ENCODE measurements at places on chromosomes 3 and 15.

DNA sequence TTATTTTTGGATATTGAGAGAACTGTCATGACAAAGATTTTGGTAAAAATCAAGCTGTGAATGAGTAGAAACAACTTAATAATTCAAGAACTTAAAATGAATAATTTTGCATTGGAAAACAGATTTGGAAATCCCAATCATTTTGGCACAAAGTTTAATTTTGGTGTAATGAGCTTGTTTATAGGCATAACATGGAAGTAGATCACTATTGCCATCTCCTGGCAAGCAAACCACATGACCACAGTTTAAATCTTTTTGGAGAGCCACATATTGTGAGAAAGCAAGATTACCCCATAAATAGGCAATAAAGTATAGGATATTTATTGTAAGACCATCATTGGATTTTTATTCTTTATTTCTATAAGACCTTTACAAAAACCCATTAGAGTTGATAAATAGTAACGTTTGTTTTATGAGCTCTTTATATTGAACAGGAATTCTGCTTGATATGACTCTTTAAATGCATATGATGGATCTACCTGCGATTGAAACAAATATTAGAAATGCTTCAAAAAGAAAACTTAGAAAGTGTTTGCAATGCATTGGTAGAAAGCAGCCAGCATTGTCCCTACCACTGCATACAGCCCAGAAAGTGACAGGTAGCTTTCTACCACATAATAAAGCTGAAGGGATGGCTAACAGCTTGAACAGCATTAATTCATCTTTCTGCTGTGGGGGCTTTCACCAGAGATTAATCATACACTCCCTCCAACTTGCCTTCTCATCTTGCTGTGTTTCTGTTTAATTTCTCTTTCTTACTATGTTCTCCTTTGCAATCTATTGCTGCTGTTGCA lies 766.8 kb downstream of the TBL1XR1 start:
- no peak overlapping the region for H3K27ac ChIP-seq
- no peaks in the 10 kb centered on the region for H3K4me1 ChIP-seq
- DNase-seq: no peak
- no peaks in the 10 kb centered on the region for H3K36me3 ChIP-seq
- H3K4me3 ChIP-seq: no peak overlapping the region

- DNase-seq: no peak
- no peak overlapping the region for H3K27ac ChIP-seq
- no peaks in the 10 kb centered on the region for H3K4me1 ChIP-seq
- no peak overlapping the region for H3K4me3 ChIP-seq
These were observed 19.3 kb upstream of the NTRK3 start for GRCh38 chr15:88275804-88276203.

- H3K27me3 ChIP-seq: no peaks in the 10 kb centered on the region
- DNase-seq: no peak
- no peaks in the 10 kb centered on the region for H3K4me1 ChIP-seq
- H3K36me3 ChIP-seq: no peaks in the 10 kb centered on the region
These were observed 660.8 kb upstream of the UBE2E2 start for GRCh38 chr3:22542311-22542710.

DNA sequence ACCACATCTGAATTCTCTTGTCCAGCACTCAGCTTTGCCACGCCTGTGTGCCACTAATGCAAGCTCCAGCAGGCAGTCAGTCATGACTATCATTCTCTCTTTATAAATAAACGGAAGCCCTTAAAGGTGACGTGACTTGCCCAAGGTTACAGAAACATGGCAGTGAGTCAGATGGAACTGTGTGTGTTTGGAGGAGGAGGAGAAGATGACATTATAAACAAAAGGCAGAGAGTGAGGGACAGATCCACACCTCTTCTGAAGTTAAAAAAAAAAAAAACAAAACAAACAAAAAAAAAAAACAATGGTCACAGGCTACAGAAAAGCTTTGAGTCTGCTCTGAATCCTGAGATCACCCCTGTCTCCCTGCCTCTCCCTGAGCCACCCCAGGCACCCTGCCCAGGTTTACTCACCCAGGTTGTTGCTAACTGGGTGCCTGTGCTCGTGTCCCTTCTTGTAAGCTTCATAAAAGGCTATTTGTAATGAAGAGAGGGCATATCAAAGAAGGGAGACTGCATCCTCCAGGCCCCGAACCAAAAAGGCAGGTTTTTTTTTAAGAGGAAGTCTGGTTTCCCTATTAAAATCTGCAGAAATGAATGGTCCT lies 119.7 kb upstream of the PHLDB2 start:
- no peak overlapping the region for H3K27ac ChIP-seq
- no peaks in the 10 kb centered on the region for H3K36me3 ChIP-seq
- no peaks in the 10 kb centered on the region for H3K27me3 ChIP-seq
- no peaks in the 10 kb centered on the region for H3K4me1 ChIP-seq

- no peak overlapping the region for H3K4me3 ChIP-seq
- DNase-seq: no peak
- peaks cover 40% of the 10 kb centered on the region for H3K36me3 ChIP-seq
These were observed 76.2 kb downstream of the PCCB start for GRCh38 chr3:136326316-136326715.

- no peaks in the 10 kb centered on the region for H3K4me1 ChIP-seq
- no peak for DNase-seq
- no peaks in the 10 kb centered on the region for H3K27me3 ChIP-seq
- H3K36me3 ChIP-seq: no peaks in the 10 kb centered on the region
- no peak overlapping the region for H3K27ac ChIP-seq
- H3K4me3 ChIP-seq: no peak overlapping the region
These were observed 469.5 kb downstream of the CNTN4 start for GRCh38 chr3:2568156-2568555.

- H3K36me3 ChIP-seq: no peaks in the 10 kb centered on the region
- peaks cover 3% of the 10 kb centered on the region for H3K4me1 ChIP-seq
- no peaks in the 10 kb centered on the region for H3K27me3 ChIP-seq
- DNase-seq: no peak
- no peak overlapping the region for H3K4me3 ChIP-seq
These were observed 5.6 kb downstream of the RTP3 start for GRCh38 chr3:46503200-46503874.

- peaks cover 13% of the 10 kb centered on the region for H3K36me3 ChIP-seq
- no peak for DNase-seq
- H3K27me3 ChIP-seq: no peaks in the 10 kb centered on the region
- H3K4me1 ChIP-seq: no peaks in the 10 kb centered on the region
- no peak overlapping the region for H3K27ac ChIP-seq
- no peak overlapping the region for H3K4me3 ChIP-seq
These were observed 121.3 kb downstream of the GHSR start for GRCh38 chr3:172326993-172327392.

DNA sequence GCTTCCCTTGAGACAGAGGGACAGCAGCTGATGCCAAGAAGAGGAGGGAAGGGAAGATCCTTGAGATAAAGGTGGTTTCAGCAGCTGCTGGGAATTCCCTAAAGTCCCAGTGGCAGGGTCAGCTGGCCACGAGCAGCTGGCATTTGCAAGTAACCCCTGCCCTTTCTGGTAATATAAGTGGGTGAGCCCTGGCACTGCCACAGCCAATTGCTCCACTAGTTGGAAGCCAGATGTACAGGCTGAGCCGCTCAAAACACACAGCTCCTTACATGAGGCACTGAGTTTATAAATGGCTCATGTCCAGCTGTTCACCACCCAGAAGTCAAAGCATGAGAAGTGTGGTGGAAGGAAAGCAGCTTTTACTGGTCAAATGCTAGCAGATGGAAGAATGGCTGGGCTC lies 35.4 kb downstream of the PRR20G start:
- DNase-seq: no peak
- H3K27ac ChIP-seq: no peak overlapping the region
- no peaks in the 10 kb centered on the region for H3K36me3 ChIP-seq
- H3K4me1 ChIP-seq: no peaks in the 10 kb centered on the region

DNA sequence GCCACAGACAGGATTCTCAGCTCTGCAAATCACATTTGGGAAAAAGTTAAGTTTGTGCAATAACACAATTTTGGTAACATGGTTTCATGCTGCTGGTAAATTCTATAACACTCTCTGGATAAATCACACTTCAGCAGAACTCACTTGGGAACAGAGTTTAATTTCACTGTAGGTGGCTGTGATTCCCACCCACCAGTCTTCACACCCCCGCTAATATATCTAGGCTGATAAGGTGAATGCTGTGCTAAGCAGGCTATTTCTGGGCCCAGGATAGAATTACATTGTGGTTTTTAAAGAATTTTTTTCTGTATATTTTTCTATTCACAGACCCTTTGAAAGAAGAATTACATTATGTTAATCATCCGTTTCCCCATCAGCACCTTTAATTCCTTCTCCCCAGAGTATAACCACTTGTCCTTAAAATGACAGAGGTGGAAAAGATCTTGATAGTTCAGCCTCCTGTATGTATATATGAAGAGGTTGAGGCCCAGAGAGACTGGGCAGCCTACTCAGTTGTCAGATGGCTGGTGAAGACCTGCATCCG lies 22.9 kb downstream of the MAP2K1 start:
- DNase-seq: no peak
- H3K4me1 ChIP-seq: peaks cover 66% of the 10 kb centered on the region
- H3K27me3 ChIP-seq: no peaks in the 10 kb centered on the region
- peaks cover 6% of the 10 kb centered on the region for H3K36me3 ChIP-seq

GRCh38 chr15:73956743-73957135 lies 30.5 kb downstream of the LOXL1 start:
- H3K4me3 ChIP-seq: no peak overlapping the region
- no peaks in the 10 kb centered on the region for H3K27me3 ChIP-seq
- no peak overlapping the region for H3K27ac ChIP-seq
- H3K4me1 ChIP-seq: peaks cover 28% of the 10 kb centered on the region
- DNase-seq: peak; percentile 11

- no peaks in the 10 kb centered on the region for H3K36me3 ChIP-seq
- H3K4me1 ChIP-seq: peaks cover 1% of the 10 kb centered on the region
- no peak overlapping the region for H3K27ac ChIP-seq
- H3K27me3 ChIP-seq: no peaks in the 10 kb centered on the region
- no peak for DNase-seq
These were observed 69.8 kb downstream of the FEM1B start for GRCh38 chr15:68347392-68347791.

- H3K36me3 ChIP-seq: no peaks in the 10 kb centered on the region
- no peak for DNase-seq
- H3K27ac ChIP-seq: no peak overlapping the region
- no peaks in the 10 kb centered on the region for H3K27me3 ChIP-seq
These were observed 193.3 kb downstream of the ZBTB20 start for GRCh38 chr3:114953800-114954199.

GRCh38 chr15:41901431-41901830 lies 7.6 kb upstream of the SPTBN5 start:
- no peaks in the 10 kb centered on the region for H3K27me3 ChIP-seq
- H3K36me3 ChIP-seq: peaks cover 18% of the 10 kb centered on the region
- H3K4me1 ChIP-seq: peaks cover 14% of the 10 kb centered on the region
- no peak overlapping the region for H3K4me3 ChIP-seq

- no peaks in the 10 kb centered on the region for H3K4me1 ChIP-seq
- no peak overlapping the region for H3K4me3 ChIP-seq
- DNase-seq: no peak
- peaks cover 5% of the 10 kb centered on the region for H3K27me3 ChIP-seq
These were observed 54.8 kb downstream of the RASGRF1 start for GRCh38 chr15:79035814-79036213.

DNA sequence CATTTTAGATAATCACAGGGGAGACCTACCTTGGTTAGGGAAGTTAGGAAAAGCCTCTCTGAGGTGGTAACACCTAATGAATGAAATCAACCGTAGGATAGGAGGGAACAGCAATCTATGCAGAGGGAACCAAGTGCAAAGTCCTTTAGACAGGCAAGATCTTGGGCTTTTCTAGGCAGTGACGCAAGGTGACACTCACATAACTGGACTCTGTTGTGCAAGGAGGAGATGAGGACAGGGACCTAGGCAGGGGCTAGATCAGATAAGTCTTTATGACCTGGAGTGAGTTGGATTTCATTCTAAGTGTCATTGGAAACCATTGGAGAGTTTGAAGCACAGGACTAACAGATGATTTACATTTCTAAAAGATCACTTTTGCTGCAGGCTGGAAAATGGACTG lies 4.6 kb upstream of the LMOD3 start:
- no peaks in the 10 kb centered on the region for H3K36me3 ChIP-seq
- H3K4me1 ChIP-seq: no peaks in the 10 kb centered on the region
- DNase-seq: no peak
- no peaks in the 10 kb centered on the region for H3K27me3 ChIP-seq

- H3K27me3 ChIP-seq: no peaks in the 10 kb centered on the region
- no peaks in the 10 kb centered on the region for H3K36me3 ChIP-seq
- DNase-seq: no peak
These were observed 48.9 kb downstream of the CYP11A1 start for GRCh38 chr15:74318376-74319137.

DNA sequence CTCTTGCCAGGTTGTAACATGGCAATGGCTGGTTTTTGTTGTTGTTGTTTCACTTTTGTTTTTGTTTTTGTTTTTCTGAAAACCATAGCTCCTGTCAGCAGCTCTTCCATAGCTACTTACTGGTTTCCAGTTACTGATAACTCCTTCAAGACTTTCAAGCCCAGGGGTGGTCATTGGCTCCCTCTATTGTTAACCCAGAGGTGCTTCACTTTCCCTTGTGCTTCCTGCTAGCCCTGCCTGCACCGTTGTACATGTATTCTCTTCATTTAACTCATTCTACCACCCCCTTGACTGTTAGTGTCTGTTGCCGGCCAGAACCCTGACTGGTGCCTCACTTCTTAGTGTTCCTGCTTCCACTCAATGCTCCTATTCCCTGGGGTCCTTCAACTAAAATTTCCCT lies 4.2 kb upstream of the TRAT1 start:
- no peak overlapping the region for H3K4me3 ChIP-seq
- no peak overlapping the region for H3K27ac ChIP-seq
- H3K4me1 ChIP-seq: peaks cover 22% of the 10 kb centered on the region

DNA sequence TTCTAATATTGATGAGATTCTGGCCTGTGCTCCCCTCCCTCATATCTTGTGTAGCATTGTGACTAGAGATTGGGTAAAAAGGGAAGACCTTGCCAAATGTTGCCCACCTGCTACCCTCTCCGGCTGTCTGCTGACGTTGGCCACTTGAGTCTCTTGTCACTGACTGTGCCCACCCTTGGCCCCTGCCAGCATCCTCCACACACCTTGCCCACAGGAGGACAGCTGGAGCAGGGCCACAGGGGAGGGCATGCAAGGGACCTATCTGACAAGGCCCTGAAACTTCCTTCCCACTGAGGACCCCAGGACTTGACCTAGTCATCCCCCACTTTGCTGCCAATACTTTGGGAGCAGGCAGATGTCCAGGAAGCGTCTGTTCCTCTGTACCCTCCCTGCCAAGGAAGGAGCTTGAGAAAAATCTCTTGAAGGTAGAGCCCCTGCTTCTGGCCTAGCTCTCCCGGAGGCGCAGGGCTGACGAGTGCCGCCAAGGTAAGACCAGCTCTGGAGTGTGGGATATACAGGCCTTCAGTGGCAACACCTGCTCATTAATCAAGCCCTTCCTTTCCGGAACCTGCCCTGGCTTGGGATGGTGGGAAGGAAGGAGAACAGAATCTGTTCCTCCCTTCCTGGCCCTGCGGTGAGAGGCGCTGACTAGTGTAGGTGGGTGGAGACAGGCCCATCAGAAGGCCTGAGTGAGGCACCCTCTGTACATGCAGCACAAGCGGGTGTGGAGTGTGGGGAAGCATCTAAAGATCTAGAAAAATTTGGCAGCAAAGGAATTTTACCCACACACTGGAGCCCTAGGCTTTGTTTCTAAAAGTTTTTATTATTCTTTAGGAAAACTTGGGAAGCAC lies 4.9 kb upstream of the PAK6 start:
- no peak overlapping the region for H3K4me3 ChIP-seq
- H3K36me3 ChIP-seq: no peaks in the 10 kb centered on the region
- no peak for DNase-seq
- H3K27me3 ChIP-seq: peaks cover 6% of the 10 kb centered on the region
- H3K4me1 ChIP-seq: peaks cover 4% of the 10 kb centered on the region
- H3K27ac ChIP-seq: no peak overlapping the region

All from CD4-positive, alpha-beta T cell (primary cell).